ENCODE measurements at places on chromosomes 1 and 21.

- peak; percentile 44 for DNase-seq
Measured at GRCh38 chr1:40315795-40316594, 1.1 kb downstream of the COL9A2 start.

DNA sequence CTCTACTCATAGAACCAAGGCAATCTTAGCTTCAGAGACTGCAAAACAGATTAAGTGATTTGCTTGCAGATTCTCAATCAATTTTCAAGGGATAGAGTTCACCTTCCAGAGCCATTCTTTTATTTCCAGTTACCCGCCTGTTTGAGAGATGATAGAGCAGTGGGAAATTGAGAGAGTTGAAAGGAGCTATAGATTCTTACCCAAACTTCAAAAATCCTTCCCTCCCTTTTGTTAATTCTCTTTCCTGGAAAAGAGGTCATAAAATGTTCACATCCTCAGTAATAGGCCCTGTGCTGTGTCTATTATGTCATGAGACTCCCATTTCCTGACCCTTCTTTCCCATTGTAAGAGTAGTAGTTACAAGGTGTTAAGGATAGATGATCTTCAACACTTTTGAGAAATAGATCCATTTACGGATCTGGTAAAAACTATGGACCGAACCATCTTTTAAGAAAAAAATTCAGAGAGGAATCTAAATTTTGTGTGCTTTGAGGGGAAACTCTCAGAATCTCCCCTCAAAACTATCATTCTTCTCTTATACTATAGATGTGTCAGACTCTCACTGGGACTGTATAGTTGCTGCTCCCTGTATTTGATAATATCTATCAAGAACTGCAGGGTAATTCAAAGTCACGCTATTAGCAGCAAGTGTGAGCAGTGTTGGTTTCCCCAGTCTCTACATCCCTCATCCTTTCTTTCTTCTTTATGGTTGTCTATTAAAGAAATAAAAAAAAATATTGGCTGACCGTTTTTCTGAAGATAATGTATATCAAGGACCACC, 8.0 kb downstream of the RGS4 start:
- DNase-seq: no peak

- no peak for DNase-seq
Measured at GRCh38 chr21:35475009-35475408, 425.9 kb upstream of the RUNX1 start.

DNA sequence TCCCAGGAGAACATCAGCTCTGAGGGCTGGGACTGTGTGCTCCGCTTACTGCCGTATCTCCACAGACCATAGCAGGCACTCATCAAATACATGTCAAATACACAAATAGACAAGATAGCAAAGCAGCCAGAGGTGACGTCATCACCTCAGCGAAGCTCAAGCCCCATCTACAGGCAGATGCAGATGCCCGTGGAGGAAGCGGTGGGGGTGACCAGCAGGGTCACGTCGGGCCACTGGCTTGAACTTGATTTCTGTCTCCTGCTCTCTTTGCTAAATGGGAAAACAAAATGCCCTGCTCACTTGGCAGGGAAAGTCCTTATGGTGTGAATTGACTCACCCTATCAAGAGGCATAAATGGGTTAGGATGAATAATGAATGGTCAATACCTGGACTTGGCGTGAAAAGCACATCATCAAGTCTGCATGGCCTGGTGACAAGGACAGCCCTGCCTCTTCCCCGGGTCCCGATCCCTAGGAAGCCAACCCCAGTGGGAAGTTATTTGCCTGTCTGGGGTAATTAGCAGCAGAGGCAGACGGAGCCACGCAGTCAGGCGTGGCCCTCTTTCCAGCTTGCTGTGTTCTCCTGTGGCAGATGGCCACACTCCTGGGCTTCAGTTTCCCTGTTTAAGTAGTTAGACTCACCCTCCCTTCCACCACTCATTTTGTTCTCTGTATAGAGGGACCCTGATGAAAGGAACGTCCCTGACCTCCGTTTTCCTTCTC, 536.0 kb downstream of the NPHP4 start:
- no peak for DNase-seq

- no peak for DNase-seq
Measured at GRCh38 chr1:162172311-162173102, 103.0 kb downstream of the NOS1AP start.

DNA sequence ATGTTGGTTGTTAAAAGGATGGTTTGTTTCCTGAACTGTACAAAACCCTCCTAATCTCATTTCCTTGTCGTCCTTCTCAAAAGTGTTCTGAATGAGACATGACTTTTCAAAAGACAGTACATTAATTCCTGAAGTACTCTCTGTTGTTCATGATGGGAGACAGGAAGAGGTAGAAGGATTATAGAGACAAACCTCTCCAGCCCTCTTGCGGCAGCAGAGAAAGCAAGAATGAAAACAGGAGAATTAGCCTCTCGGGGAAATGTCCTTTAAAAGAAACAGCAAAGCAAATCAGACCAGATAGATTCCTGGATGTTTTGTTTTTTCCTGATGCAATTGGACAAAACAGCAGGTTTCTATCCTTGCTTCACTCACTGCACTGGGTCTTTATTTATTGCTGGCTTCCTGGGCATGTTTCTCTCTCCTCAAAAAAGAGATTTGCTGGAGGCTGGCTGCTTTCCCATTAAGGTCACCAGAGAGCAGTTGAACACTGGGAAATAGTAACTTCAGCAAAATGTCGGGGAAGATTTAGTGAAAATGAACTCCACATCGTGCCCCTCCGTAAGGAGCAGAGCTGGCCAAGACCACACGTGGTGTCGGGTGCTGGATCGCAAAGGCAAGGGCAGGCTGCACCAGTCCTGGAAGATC, 145.8 kb upstream of the SYT6 start:
- no peak for DNase-seq

GRCh38 chr1:54766726-54767125, 2.4 kb upstream of the PARS2 start:
- DNase-seq: no peak

DNA sequence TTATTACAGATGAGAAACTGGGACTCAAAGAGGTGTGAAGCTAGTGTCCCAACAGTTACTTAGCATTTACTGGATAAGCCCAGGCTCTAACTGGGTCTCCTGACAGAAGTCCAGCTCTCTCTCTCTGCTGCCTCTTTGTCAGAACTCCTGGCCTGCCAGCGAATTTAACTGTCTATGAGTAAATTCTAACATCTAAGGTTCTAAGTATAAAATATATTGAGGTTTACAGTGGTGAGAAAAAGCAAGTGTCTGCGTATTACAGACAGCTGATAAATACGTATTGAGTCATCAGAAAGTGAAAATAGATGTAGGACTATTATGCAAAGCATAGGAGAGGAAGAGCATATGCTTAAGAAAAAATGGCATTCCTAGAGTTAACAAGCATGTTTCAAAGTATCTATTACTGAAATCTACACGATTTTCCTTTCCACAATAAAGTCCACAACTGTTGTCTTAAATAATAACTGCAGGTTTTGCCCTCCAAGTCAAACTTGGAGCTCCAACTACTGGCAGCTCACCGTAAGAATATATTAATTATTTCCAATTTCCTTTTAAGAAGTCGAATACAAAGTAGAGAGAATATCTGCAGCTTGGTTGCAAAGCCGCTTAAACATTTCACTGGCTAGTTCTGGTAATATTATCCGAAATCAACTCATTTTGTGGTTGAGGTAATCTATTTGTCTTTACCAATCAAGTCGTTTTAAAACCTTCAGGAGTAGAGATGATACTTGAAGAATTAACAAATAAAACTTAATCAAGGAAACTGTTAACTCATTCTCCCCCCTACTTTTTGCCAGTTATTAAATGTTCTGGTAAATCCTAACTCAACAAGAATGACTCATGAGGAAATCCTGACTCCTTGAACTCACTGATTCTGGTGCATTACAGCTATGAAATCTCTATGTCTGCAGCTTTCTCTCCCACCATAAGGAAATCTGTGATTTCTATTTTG, 1.4 kb upstream of the RGS2 start:
- peak; percentile 6 for DNase-seq

GRCh38 chr1:64215576-64215975, 12.2 kb downstream of the UBE2U start:
- no peak for DNase-seq

DNA sequence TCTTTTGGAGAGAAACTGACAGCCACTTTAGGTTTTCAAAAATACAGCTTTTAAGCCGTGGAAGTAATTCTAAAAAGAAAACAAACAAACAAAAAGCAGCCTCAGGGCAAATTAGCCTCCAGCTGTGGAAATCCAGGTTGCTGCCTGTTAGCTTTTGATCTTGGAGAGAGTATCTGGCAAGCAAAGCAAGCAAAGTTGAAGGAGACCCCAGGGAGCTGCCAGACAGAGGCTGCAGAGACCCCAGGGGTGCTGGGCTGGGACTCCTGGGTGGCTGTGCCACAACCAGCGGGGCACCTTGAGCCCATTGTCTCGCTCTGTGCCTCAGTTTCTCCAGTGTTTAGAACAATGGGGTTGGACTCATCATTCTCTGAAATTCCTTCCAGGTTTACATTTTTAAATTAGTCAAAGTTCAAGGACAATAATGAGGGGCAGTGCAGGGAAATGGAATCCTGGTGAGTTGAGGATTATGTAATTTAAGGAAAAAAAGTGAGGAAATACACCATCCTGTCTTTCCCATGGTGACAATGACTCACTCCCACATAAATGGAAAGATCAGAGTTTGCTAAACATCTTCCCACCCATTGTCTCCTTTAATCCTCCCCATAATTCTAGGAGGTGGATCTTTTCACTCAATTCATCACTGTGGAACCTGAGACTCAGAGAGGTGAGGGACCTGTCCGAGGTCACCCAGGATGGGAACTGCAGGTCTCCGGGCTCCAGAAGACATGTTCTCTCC, 480.5 kb downstream of the MATN1 start:
- DNase-seq: no peak

- DNase-seq: no peak
Measured at GRCh38 chr1:4108758-4109627, 208.9 kb upstream of the C1orf174 start.

- DNase-seq: no peak
Measured at GRCh38 chr1:75469586-75470173, 141.2 kb downstream of the SLC44A5 start.

DNA sequence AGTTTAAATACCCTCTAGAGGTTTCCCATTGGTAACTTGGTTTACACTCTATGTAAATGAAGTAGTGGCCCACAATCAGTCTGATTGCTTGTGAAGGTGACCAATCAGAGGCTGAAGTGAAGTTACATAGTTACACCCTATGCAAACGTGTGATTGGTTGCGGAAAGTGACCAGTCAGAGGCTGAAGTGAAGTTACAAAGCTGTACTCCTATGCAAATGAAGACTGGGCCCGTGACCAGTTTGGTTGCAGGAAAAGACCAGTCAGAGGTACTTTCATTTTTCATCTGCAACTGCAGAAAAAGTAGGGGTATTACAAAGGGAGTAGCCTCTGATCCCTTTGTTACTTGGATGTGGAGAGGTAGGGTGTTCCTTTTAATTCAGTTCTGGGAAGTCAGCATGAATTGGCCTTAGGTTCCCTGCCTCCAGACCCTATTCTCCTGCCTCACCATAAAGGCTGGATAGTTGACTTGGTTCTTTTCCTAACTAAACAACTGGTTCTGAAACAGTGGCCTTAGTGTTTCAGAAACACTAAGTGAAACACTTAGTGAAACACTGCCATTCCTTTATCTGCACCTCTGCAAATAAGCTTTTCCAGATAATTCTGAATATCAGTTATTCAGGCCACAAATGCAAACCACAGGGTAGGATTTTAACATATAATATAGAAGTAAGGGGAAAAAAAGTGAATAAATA, 39.3 kb downstream of the MAGI3 start:
- DNase-seq: no peak

GRCh38 chr1:5859766-5860165, 132.5 kb downstream of the NPHP4 start:
- no peak for DNase-seq

DNA sequence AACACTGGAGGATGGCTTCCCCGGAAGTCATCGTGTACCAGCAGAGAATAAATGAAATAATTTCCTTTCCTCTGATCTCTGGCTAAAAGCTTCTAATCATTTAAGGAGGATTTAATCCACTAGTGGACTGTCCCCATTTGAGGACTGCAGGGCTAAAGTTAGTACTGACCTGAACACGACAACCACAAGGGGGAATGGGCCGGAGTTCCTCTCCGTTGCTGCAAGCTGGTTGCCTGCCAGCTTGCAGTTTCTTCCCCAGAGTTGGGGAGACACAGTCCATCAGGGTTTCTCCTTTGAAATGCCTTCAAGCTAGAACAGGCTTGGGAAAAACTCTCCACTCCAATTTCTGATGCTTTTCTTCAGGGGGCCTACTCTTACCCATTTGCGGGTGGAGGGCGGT, 35.5 kb upstream of the NPL start:
- no peak for DNase-seq

DNA sequence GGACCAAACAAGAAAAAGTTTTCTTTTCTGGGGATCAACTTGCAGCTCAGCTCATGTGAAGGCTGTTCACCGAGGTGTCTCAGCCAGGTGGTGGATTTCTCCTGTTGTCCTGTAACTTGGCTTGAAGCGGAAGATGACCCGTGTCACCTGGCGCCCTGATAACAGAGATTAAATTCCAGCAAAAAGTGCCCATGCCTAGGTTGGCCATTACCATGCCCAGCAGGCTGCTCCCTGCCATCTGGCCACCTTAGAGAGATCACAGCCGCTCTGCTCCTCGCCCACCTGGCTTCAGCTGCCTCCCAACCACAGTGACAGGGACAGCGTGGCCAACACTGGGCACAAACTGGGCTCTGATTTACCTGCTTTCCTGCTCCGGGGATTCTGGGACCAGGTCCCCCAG, 149.5 kb downstream of the ZBTB18 start:
- no peak for DNase-seq

GRCh38 chr1:184545601-184546000, 158.8 kb downstream of the C1orf21 start:
- no peak for DNase-seq

DNA sequence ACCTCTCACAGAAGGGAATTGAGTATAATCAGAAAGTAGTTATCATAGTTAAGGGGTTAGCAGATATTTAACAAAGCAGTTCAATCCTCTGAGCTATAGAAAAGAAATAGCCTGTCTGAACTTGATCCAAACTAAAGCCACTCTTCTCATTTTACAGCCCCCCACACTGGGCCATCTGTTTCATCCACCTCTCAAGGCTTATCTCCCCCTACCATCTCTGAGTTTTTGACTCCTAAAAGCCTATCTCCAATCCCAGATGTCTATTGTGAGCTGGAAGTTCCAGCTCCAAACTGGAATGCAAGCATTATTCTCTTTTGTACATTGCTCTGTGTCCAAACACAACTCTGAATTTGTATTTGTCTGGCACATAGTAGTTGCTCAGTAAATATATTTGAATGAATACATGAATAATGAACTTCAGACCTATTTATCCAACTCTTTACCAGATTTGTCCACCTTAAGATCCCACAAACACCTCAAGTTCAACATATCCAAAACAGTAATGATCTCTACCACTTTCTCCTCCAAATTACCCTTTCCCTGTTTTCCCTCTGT, 98.1 kb downstream of the PLPP3 start:
- DNase-seq: no peak

GRCh38 chr1:158149577-158150269, 31.0 kb upstream of the CD1D start:
- DNase-seq: peak; percentile 80

DNA sequence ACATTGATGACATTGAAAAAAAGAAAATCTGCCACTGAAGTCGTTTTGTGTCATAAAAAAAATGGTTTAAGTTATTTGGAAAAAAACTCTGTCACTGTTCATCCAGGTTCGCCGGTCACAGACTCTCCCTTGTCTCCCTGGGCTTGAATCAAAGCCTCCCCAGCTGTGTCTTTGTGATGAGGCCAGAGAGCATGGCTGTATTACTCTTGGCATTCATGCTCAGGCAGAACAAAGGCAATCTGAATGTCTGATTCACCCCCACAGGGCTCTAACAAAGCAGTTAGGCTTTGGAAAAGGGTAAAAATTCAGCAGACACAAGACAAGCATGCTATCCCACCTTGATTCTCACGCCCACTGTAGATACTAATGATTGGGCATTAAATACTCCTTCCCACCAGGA, 304.3 kb upstream of the PLD5 start:
- DNase-seq: no peak
